Cardiac muscle cell (in vitro differentiated cells and primary cell): ENCODE measurements at places on chromosomes 5 and 9. TPM values are rescaled to one million over a fixed set of nuclear protein-coding genes. Genes with fewer than 3 reads are reported as not detected.

GRCh38 chr9:127538849-127539258 is 73.2 kb upstream of the STXBP1 start:
- DNase-seq: peak; percentile 52

DNA sequence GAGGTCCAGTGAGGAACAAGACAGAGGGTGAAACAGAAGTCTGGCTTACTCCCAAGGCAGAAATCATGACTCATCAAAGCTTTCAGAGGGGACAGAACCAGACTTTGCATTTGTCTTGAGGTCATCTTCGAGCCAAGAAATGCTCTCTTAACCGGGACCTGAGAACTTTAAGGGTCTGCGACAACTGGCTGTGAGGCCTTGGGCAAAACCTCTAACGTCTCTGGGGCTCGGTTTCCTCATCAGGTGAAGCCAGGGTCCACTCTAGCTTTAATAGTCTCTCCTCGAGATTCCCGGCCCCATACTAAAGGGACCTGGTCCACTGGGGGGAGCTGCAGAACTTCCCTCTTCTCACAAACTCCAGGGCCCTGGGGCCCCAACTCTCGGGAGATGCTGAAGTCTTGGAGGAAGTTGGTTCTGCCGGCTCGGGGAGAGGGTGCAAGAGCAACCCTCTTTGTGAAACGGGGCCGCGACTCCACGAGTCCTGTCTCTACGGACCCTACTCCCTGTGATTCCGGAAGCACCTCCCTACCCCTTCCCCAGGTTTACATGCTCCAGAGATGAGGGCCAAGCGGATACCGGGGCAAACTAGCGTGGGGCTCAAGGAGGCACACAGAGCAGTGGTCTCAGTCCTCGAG is 2.6 kb downstream of the GLIS3 start:
- peak; percentile 37 for DNase-seq

GRCh38 chr9:93659837-93660177 is 83.4 kb downstream of the PHF2 start:
- no peak for DNase-seq

DNA sequence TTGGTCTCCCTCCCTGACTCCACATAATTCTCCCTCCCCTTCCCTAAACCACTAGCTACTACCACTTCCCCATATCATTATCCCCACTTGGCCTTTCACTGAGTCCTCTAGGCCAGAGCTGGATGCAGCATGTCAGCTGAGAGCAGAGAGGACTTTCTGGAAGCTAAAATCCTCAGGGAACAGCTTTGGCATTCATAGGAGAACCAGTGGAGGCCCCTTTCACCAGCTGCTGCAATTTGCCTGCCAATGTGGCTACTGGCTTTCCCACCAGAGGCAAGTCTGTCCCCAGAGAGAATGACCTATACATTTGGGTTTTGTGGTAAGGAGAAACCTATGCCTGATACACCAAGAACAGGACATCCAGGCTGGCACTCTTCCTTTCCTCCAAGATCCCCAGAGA is 14.4 kb downstream of the FAM219A start:
- no peak for DNase-seq

HRH2 gene
- 12.7 and 19.1 TPM in 2 replicates for polyA plus RNA-seq

DNA sequence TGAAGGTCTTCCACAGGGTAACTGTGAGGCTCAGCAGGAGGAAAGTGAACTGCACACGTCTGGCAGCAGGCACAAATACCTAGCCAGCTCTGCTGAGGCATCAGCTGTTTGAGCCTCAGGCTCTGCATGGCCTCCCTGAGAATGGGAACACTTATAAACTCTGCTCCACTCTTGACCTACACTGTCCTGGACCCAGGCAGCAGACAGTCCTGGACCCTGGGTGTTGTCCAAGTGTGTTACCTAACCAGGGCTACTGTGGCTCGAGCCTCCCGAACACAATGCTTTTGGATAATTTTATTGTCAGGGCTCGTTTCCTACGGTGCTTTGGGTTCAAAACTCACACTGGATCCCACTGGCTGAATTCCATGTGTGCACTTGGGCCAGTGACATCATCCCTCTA is 497.9 kb downstream of the SEMA5A start:
- no peak for DNase-seq

ADAMTS19 gene
- polyA plus RNA-seq: 26.6 and 40.6 TPM in 2 replicates
